CD14-positive monocyte (primary cell): ENCODE measurements at places on chromosomes 1 and 21.

GRCh38 chr21:40587736-40588346 lies 259.1 kb downstream of the DSCAM start:
- no peak for DNase-seq

GRCh38 chr1:43184388-43184787 lies 12.3 kb downstream of the CFAP57 start:
- no peak for DNase-seq

DNA sequence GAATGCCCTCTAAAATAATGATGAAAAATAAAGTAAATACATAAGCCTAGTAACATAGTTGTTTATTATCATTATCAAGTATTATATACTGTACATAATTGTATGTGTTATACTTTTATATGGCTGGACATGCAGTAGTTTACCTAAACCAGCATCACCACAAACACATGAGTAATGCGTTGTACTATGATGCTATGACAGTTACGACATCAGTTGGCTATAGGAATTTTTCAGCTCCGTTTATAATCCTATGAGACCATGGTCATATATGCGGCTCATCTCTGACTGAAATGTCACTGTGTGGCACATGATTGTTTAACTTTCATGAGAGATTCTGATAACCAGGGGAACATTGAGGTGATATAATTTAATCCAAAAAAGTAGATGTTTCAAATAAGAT lies 352.1 kb downstream of the ST6GALNAC3 start:
- no peak for DNase-seq

GRCh38 chr1:50523548-50523947 lies 100.3 kb upstream of the DMRTA2 start:
- no peak for DNase-seq

GRCh38 chr1:197076585-197076984 lies 9.5 kb upstream of the F13B start:
- DNase-seq: no peak

GRCh38 chr1:160800645-160801408 lies 4.9 kb downstream of the LY9 start:
- DNase-seq: no peak

DNA sequence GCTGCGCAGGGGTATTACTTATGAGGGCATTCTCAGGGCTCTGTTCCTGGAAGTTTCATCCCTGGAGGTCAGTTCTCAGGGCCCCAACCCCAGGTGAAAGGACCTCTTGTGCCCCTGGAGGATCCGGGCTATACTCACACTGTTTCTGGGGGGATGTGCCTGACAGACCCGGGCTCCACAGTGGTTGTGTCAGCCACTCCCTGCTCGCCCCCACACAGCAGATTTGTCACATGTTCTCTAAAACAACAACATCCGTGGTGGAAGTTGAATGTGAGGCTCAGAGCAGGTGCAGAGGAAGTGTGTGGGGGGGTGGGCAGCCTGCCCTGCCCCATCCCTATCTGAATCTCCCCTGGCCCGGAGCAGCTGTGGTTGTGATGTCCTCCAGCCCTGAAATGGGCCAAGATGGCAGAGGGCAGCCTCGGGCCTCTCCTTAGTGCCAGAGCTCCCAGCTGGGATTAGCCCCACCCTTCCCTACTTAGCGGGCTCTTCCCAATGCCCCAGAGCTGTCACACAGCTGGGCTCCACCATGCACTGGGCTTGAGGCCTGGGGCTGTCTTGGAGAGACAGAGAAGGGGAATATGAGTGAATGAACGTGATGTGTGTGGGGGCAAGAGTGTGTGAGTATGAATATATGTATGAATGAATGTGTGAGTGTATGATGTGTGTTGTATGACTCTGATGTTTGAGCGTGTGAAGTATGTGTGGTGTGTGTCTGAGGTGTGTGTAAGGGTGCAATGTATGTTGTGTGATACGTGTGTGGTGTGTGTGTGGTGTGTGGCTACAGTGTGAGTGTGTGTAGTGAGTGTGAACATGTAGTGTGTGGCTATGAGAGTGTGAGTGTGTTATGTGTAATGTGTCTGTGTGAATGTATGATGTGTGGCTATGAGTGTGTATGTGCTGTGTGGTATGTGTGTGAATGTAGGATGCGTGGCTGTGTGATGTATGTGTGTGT lies 1.5 kb upstream of the FCMR start:
- no peak for DNase-seq

DNA sequence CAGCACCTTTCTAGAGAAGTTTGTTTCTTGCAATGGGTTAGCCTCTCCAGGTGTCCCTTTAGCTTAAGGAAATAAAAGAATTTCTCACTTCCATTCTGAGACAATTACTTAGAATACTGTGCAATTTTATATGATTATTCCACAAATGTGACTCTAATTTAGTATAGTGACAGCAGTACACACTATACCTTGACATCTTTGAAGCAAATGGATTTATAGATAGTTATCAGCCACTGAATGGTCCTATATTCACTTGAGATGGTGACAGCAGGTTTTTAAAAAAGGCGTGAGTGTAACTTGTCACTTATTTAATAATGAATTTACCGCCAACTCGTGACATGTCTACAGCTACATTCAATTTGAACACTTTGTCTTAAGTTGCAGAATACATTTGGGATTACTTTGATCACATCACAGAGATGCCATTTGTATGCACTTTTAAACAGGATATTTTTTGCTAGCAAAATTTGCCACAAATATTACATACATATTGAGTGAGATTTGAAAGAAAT lies 71.6 kb downstream of the USP25 start:
- no peak for DNase-seq

GRCh38 chr21:46079352-46080170 lies 18.4 kb upstream of the COL6A2 start:
- DNase-seq: no peak

DNA sequence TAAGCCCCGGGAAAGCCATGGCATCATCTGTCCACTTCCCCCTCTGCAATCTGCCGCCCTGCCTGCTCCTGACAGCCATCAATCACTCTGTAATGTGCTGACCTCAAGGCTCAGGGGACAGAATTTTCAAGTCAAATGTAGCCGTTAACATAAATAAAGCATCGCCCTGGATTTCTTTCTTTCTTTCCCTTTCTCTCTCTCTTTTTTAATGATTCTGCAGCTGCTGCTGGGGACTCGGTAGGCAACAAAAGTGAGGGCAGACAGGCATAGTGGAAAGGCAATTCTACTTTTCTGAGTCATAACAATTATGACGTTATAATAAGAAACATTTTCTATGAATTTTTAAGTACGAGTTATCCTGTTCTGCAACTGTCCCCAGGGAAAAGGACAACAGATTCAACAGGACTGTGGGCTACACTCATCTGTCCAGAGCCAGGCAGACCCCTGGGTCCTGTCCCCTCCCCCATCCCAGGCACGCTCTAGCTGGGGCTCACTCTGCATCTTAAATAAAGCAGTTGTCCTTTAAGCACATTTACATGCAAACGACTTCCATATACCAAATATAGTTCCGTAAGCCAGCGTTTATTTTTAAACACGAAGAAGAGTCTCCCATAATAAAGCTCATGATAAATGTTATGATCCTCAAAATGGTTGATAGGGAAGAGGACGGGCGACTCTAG lies 78.7 kb downstream of the SSBP3 start:
- no peak for DNase-seq
